IMR-90 (cell line): ENCODE measurements at places on chromosomes 4 and X. TPM values are rescaled to one million over a fixed set of nuclear protein-coding genes. Genes with fewer than 3 reads are reported as not detected.

The PDE6B gene
- total RNA-seq: under 0.01 TPM in 1 of 2 replicates, not detected in the other

The IL15 gene
- 5.2 and 5.8 TPM in 2 replicates for total RNA-seq

The GPC4 gene
- 0.54 and 0.56 TPM in 2 replicates for total RNA-seq

The TGIF2LX gene
- not detected in 2 replicates for total RNA-seq

The SSX2B gene
- not detected in 2 replicates for total RNA-seq
